ENCODE measurements at places on chromosomes 3 and 15.

- DNase-seq: no peak
Observed at GRCh38 chr15:65795663-65796216, 3.6 kb upstream of the DENND4A start.

- DNase-seq: no peak
Observed at GRCh38 chr3:32643354-32643753, 41.6 kb upstream of the CNOT10 start.

DNA sequence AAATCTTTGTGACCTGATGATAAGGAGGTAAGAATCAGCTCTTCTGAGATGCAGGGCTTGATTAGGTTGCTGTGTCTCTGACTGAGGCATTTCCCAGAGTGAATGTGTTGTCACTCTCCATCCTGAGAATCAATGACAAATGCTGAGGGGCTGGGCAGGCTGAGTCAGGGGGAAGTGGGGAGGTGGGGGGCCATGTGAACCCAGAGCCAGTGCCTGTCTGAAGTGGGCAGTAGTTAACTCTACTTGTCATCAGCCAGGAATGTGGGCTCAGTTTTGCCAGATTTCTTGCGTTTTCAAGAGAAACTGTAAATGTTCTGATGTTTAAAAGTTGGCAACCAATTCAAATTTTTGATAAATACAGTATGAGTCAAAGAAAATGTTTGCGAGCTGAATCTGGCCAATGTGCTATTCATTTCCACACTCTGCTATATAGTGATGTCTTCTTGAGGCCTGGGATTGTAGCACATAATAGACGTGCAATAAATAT, 3.1 kb upstream of the BNC1 start:
- DNase-seq: no peak

- no peak for DNase-seq
Observed at GRCh38 chr15:50320504-50320903, 34.5 kb downstream of the GABPB1 start.

DNA sequence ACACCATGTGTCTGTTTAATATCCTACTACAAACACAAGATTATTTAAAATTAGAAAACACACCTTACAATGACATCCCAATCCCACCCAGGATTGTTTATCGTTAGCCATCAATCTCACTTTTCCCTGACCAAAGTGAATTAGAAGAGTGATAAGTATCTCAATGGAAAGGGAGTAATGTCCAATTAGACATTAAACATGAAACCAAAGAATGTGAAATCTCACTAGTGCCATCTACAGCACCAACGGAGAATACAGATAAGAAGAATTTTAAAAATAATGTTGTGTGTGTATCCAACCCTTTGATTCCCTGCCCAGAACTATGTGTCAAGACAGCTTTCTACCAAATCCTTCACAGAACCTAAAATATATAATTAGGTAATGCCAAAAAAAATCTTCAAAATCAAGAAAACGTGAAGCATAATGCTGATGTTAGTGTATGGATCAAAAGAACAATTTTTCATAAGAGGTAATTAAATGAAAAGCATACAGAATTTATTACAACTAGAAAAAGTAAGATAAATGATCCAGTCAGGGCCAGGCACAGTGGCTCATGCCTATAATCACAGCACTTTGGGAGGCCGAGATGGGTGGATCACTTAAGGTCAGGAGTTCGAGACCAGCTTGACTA, 64.2 kb downstream of the SCAPER start:
- no peak for DNase-seq

DNA sequence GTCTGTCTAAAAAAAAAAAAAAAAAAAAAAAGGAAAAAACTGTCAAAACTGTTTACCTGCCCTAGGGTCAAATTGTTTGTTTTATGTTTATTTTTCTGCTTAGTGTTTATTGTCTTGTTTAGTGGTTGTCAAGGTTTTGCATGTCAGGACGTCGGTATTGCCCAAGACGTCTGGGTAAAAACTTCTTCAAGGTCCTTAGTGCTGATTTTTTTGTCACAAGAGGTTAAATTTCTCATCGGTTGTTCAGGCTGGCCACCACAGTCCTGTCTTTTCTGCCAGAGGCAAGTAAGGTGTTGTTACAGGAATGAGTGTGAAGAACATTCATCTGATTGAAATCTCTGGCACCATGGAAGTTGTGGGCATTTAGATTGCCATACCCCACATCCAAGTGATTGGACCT, 7.0 kb downstream of the DET1 start:
- DNase-seq: no peak

- DNase-seq: no peak
Observed at GRCh38 chr3:45003859-45004258, 22.2 kb upstream of the CLEC3B start.

DNA sequence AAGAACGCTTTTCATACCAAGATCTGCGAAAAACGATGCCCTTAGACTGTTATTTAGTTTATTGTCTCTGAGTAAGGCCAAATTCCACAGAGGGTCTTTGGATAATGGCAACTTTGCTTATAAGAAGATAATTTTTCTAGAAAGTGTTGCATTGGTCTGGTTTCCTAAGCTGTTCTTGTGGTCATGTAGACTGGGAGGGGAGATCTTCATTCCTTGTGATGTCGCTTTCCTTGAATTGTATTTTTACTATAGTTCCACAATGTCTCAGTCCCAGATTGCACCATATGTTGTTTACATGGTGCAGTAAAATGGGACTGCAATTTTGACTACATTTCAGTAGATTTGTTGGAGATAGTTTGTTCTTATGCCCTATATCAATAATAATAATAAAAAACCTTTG, 28.8 kb upstream of the ST3GAL6 start:
- DNase-seq: no peak

DNA sequence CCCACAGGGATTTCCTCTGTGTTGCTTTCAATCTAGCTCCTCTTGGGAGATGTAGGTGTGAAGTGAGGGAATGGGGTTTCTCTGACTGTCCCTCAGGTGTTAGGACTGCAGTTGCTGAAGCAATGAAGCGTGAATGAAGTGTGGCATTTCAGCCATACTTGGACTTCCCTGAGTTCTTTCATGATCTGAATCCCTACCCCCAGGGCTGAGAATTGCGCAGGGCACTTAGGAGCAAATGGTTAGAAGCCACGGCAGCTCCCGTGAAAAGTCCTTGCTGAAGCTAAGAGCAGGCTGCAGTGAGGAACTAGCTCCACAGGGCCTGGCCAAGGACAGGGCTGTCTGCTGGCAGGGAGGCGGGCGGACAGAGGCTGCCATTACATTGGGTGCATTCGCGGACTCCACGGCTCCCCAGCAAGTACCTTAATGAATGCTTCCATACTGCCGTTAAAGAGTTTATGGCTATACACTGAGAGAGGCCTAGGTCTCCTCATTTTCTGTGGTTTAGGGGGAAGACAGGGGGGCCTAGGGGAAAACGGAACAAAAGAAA, 69.0 kb upstream of the RAD18 start:
- no peak for DNase-seq

DNA sequence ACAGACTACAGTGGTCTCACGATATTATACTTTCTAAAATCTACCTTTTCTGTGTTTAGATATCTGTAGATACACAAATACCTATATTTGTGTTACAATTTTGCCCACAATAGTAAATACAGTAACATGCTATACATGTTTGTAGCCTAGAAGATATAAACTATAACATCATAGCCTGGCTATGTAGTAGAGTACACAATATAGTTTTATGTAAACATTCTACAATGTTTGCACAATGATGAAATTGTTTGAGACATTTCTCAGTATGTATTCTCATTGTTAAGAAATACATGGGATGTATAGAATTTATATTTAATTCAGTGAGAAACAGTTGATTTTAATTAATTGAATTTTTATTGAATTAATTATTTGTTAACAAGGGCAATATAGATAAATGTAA, 1367.0 kb downstream of the OTOL1 start:
- no peak for DNase-seq

GRCh38 chr3:157436583-157437291, at the start of gene PTX3:
Gene PTX3, plus strand, starts transcription at chr3:157436850. Its CDS starts 84 bp downstream, at chr3:157436934.
- DNase-seq: no peak

- no peak for DNase-seq
Observed at GRCh38 chr3:140917772-140918171, 23.9 kb upstream of the SLC25A36 start.

GRCh38 chr3:177928172-177928873, 607.9 kb upstream of the KCNMB2 start:
- no peak for DNase-seq

DNA sequence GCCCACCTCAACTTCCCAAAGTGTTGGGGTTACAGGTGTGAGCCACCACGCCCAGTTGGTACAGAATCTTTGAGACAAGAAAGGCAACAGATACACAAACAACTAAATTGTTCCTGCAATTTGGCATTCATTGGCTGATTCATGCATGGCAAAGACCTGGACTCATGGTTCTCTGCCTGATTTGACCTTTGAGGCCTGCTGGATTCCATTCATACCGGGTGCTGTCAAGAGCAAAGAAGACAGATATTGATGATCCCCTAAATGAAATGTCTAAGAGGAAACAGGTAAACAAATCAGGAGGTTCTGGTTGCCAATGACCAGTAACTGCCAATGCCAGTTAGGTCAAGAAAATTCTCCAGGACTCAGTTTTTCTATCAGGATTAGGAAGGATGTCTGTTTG, 43.9 kb upstream of the RAD18 start:
- no peak for DNase-seq

DNA sequence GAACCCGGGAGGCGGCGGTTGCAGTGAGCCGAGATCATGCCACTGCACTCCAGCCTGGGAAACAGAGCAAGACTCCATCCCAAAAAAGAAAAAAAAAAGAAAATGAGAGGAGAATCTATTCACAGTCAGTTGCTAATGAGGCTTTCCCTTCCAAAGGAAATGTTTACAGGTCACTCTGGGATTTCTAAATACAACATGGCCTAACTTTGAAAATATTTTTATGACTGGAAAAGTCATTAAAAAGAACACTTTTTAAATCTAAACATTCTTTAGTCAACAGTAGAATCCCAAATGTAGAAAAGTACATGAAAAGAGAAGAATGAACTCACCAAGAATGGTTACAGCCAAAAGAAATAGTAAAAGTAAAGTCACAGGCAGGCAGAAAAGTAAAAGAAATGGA, 78.6 kb downstream of the PLD1 start:
- no peak for DNase-seq

DNA sequence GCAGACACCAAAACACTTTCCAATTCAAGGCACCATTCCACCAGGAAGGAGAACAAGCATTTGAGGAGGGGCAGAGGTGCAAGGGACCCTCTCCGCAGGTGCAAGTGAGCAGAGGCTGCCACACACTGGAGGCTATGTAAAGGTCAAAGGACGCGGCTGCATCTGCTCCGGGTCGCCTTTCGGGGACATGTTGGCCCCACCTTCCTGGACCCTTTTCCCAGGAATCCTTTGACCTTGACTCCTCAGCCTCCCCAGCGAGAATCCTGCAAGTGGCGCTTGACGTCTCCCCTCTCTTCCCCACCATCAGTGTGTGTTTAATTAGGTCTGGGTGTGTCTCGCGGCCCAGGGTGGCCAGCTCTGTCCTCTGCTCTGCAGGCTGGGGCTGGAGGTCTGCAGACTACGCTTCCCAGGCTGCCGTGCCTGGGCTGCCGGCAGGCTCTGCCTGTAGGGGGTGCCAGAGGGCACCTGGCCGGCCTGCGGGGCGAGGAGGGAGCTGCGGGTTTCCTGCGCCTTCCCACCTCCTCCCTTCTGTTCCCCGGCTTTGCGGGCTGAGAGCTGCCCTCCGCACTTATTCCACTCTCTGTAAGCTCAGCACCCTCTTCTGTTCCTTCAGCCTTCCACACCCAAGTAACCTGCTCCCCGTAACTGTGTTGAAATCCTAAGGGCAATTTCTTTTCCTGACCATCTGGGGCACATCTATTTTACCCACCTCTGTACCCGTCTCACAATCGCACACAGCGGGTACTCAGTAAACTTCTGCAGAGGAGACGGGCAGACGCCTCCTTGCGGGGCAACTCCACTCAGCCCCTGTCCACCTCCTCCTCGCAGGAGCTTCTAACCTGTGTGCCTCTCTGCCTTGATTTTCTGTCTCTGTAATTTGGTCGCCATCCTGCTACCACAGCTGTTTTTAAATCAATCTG, 129.8 kb downstream of the NSMCE3 start:
- peak; percentile 12 for DNase-seq

DNA sequence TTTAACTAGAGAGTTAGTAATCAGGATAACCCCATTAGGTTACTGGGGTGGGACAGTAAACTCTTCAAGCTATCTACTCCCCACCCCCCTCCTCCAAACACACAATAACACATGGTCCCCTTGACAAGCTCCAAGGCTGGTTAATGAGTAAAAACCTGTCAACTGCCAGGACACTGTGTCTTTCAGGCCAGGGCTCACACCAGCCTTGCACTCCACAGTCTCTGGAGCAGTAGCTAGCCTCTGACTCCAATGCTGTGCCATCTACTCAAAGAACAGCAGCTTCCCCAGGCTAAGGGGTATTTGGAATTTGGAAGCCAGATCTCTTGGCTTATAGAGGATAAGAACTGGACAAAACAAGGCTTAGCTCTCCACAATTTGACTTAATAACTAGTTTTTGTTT, 115.8 kb downstream of the LRIG1 start:
- DNase-seq: no peak

DNA sequence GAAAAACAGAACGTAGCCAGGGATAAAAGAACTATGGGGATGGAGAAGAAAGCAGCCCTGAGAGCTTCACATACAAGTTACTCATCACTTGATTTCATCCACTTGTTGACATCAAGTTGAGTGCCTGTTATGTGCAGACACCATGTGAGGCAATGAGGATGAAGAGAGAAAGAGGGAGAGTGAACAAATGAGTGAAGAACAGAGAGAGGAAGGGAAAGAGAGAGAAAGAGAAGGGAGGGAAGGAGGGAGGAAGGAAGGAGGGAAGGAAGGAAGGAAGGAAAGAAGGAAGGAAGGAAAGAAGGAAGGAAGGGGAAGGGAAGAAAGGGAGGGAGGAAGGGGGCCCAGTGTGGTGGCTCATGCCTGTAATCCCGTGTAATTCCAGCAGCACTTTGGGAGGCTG, 72.3 kb upstream of the SMAD3 start:
- no peak for DNase-seq

DNA sequence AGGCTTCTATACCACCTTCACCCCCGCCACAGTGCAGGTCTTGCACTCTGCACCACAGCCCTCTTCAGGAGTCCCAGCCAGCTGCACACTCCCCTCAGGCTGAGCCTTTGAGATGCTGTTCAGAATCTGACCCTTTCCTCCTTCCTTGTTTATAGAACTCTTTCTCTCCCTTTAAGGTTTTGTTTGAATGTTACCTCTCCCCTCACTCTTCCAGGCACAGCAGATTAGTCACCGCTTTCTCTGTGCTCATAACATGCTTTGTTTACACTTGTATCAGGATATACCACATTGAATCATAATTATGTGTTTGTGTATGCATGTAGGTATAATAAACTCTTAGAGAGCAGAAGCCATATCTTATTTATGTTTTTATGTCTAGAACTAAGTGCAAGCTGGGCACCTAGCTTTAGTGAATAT, 168.4 kb upstream of the BCL6 start:
- no peak for DNase-seq

DNA sequence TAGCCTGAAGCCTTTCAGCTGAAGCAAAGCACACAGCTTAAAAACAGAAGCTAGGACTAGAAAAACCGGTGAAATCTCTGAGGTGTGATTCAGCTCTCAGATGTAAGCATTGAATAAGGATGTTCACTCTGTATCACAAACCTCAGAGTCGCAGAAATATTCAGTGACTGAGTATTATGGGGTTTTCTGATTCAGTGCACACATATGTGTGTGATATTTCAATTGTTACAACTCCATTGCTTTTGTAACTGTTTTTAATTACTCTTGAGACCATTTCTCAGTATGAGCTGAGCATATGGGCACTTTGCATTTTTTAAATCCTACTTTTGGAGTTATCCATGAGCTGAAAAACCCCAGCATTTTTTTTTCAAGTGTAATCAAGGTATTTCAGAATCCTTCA, 868.8 kb downstream of the NTRK3 start:
- no peak for DNase-seq

- DNase-seq: no peak
Observed at GRCh38 chr3:17686613-17687012, 55.8 kb downstream of the TBC1D5 start.
